ENCODE measurements at places on chromosomes 5 and 9.

DNA sequence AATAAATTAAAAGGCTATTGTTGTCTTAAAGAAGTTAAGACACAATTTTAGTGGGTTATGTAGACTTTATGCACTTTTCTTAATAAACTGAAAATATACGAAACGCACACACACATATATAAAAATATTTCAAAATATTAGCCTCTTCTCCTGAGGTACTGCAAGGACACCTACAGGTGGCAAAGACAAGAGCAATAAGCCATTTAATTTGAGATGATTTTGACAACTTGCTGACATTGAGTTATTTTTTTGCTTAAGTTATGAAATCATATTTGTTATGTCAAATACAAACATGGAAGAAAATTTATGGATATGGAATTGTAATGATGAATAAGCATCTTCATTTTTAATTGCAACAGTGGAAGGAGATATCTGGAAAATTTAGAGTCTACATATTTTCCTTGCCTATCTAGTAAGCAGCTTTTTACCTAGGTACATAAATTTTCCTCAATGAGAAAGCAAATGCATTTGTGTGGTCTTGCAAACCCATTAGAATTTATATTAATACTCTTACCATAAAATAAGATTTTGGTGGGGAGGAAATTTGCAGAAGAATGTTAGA, 301.6 kb downstream of the ISL1 start:
- no peak for DNase-seq

- peak; percentile 85 for DNase-seq
These were observed 9.1 kb downstream of the MAN1B1 start for GRCh38 chr9:137095664-137096517.

GRCh38 chr9:137147091-137147792, 8.3 kb downstream of the GRIN1 start:
- DNase-seq: no peak

- no peak for DNase-seq
These were observed 27.5 kb downstream of the ZNF474 start for GRCh38 chr5:122156724-122157325.

DNA sequence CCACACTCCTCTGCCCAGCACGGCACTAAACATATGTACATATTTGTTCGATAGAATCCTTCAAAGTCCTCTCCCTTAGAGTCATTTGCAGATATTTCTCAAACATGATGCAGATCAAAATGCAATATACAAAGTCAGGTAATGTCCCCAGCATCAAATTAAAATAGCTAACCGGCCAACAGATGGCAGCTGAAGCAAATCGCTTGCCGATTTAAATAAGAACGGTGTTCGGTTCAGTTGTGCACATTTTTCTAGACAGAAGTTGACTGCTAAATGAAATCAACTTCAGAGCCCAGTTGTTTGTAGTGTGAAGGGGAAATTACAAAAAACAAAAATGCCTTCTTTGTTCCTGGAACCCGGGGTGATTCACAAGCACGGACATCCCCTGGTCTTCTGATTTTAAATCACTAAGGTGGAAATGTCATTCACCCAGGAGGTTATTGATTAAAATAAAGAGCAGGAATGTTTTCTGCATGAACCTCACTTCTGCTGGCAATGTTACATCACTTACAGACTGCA, 219.2 kb downstream of the EBF1 start:
- no peak for DNase-seq

GRCh38 chr9:106929471-106930177, 66.7 kb downstream of the ZNF462 start:
- no peak for DNase-seq

Data from CD4-positive, alpha-beta T cell treated with Interleukin-15 for 4 hours (primary cell).